NCI-H446 treated with DMSO at 0.1 percent for 48 hours (cell line): ENCODE measurements at places on chromosomes 2 and 18.

- no peak for DNase-seq
These were observed 25.9 kb downstream of the THADA start for GRCh38 chr2:43569921-43570320.

DNA sequence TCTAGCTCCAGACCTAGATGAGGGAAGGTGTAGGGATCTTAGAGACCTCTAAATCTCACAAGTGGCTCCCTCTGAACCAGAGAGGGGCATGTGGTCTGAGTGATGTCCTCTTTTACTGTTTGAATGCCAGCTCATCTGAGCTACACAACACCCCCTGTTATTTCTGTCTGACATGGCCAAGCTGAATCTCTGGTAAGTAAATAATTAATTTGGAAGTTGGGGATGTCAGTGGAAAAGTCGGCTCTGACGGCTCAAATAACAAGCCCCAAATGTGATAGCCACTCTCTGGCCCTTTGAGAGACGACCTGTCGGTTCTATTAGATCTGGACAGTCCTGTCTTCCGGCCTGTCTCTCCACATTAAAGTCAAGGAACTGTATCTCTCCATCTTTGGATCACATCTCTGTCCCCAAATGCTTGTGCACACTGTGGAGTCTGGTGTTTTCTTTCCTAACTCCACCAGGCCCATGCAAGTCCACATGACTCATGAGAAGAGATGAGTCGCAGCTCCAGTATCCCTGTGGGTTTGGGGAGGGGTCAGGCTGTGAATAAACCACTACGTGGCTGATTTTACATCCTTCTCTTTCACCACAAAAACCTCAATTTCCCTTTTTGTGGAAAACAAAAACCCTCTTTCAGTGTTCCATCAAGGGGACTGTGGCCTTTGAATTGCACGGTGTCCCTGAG is 52.5 kb downstream of the SETBP1 start:
- no peak for DNase-seq

GRCh38 chr2:70523996-70524965 is 29.3 kb downstream of the TGFA start:
- DNase-seq, result no peak

DNA sequence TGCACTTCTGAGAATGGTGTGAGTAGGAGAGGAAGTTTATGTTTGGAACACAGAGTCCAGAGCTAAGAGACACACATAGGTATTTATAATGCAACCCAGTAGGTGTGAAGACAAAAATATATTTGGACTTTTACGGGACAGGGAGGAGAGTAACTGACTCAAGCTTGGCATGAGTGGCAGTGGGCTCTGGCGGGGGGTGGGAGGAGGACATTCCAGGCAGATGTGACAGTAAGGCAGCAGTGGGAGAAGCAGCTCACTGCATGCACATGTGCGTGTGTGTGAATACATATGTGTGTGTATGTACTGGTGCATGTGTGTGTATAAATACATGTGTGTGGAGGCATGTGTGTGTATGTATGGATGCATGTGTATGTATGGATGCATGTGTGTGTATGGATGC is 51.4 kb downstream of the DCDC2C start:
- DNase-seq, result no peak

DNA sequence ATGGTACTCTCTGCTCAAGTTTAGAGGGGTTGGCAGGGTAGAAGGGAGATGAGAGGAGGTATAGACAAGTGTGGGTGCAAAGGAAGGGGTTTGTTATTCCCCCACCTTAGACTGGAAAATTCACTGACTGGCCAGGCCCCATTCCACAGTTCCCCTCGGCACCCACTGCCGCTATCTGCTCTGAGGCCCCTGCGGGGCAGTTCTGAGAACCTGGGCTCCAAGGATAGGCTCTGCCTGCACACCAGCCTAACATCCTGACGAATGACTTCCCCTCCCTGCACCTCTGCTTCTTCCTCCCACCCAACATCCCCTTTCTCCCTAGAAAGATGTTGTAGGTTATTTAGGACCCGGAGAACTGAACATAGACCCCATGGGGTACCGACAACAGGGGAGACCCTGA is 303.9 kb upstream of the HDAC4 start:
- no peak for DNase-seq

DNA sequence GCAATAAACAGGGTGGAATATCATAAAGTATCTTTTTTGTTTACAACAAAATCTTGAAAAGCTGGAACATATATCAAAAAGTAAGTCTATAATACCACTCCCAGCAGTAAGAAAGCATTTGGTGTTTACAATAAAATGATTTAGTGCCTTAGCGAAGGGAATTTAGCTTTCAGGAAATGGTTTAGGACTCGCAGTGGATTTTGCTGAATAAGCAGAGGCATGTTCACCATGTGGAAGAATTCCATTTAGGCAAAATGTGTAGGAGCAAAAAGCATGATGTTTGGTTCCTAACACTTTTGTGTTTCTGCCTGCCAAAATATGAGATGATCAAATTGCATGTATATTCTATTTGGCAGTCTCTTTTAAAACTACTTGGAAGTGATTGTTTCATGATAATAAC is 163.6 kb downstream of the AGPS start:
- peak; percentile 50 for DNase-seq

DNA sequence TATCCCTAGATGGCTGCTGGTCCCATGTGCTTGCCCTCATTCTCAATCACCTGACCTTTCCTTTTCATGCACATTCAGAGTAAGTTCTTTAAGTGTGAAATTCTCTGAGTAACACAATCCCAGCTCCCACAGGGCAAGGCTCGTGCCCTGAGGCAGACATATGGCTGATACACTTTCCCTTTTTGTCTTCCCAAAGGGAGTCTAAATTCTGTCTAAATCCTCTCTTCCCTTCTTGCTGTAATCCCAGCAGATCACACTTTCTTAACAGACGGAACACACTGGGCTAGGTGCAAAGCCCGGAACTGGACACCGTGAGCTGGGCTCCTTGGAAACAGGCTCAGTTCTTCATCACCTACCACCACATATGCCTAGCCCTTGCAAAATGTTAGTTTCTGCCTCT is 147.6 kb downstream of the GALNT14 start:
- DNase-seq, result no peak
